IPS-NIHi11 (cell line): ENCODE measurements at places on chromosomes 3 and 15.

- no peak for DNase-seq
These were observed 165.0 kb downstream of the MEX3B start for GRCh38 chr15:81880833-81881232.

DNA sequence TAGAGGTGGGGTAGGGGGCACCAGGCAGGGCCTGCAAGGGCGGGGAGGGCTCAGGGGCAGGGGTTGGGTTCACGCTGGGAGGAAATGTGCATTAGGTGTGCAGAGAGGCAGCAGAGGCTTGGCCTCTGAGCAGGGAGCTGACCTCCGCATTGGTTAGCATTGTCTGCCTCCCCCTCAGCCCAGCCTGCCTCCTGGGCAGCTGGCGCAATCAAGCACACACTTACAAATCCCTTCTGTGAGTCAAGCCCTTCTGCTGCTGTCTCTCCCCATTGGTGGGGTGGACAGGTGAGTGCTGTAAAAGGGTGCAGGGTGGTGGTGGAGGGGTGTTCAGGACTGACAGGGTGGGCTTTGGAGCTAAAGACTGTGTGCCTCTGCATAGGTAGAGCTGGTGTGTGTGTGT, 9.3 kb downstream of the LOXL1 start:
- DNase-seq = peak; percentile 49

DNA sequence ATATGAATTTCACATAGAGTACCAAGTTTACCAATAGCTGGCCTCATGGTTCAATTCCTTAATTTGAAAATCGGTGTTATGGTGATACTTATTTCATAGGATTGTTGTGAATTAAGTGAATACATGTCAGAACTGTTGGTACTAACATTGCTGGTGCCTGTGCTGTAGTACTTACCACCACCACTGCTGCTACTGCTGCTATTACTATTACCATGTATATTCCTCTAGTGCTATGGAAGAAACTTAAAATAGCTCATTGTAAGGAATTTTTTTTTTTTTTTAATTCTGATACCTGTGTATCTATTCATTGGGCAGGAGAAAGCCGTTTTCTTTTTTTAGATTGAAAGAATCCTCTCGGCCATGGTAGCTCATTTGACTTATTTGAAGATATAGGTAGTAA, 3.6 kb downstream of the FYTTD1 start:
- DNase-seq = no peak

GRCh38 chr15:77002954-77003912, 8.3 kb downstream of the PSTPIP1 start:
- DNase-seq = no peak

GRCh38 chr3:30779686-30780287, 114.7 kb downstream of the GADL1 start:
- peak; percentile 53 for DNase-seq

- DNase-seq = no peak
These were observed 11.3 kb downstream of the CSRNP1 start for GRCh38 chr3:39142067-39142466.

- no peak for DNase-seq
These were observed 6.1 kb downstream of the NGRN start for GRCh38 chr15:90271459-90272166.

DNA sequence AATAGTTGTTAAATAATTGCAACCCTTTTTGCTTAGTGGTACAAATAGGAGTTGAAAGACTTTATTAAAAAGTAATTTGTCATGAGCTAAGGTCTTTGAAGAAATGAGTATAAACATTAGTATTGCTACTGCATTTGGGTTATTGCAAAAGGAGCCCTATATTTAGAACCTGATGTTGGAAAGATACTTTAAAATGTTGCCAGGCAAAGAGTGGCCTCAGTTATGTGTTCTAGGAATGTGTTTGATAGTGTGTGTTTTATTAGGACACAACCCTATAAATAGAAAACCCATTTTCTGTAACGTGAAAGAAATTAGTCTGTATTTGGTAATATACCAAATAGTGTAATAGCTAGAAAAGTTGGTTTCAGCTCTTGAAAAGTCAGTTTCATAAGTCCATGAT, 10.7 kb downstream of the VPS8 start:
- DNase-seq = no peak
